ENCODE measurements at places on chromosomes 3 and 15. TPM values are rescaled to one million over a fixed set of nuclear protein-coding genes. Genes with fewer than 3 reads are reported as not detected.

- no peak for DNase-seq
These were observed 66.7 kb upstream of the STXBP5L start for GRCh38 chr3:120841264-120841663.

- DNase-seq, result peak; percentile 58
These were observed 48.8 kb downstream of the STARD5 start for GRCh38 chr15:81274931-81275707.

DNA sequence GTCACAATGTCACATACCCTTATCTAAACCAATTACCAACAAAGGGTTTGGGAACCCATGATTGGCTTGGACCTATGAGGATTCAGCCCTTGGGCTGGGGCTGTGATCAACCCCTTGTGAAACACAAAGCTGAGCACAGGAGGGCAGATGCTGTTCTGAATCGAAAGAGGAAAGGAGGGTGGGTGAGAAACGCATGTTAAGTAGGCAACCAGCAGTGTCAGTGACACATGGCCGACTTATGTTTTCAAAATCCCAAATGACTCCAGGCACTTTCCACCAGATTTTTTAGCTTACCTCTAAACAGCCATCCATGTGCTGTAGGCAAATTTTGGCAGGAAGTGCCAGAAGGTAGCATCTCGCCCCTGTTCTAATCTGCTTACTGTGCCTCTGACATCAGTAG is 34.1 kb upstream of the KLHL25 start:
- no peak for DNase-seq

The A4GNT gene
- polyA plus RNA-seq, result not detected

The DUSP7 gene
- 5.7 TPM for polyA plus RNA-seq

DNA sequence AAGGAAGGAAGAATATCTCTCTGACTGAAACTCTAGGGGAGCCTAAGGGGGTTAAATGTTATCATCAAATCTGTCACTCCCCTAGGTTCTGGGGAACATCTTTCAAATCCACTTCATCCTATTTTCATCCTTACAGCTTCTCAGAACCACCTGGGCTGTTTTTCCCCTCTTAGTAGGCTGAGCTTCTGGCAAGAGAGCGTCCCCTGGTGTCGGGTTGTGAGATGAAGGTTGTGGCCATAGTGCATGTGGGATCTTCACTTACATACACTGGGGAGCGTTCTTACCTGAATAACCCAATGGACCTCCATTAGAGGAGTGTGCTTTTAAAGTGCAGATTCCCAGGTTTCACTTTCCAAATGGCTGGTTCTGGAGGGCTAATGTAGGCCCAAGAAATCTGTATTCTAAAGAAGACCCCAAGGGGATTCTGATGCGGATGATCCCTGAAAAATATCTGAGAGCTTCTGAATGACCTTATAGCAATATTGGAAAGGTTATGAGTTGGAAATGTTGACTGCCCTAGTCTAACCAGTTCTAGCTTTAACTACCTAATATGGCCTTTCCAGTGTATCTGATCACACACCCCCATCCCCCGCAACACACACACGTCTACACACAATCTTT is 663.7 kb downstream of the AGBL1 start:
- DNase-seq, result peak; percentile 21

DNA sequence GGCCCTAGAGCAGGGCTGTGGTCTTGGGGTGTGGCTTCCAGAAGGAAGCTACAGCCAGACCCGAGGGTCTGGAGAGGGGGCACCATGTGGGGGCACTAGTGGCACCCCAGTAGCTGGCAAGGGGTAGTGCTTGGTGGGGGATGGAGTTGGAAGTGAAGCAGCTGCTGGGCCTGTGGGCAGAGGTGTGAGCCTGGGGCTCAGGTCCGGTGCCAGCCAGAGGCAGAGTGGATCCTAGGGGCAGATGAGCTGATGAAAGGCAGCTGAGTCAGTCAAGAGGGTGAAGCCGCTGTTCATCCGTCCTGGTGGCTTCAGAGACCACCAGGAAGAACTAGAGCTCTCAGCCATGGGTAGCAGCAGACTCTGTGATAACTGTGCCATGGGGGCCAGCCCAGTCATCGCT is 172.6 kb downstream of the TBC1D2B start:
- DNase-seq, result no peak

DNA sequence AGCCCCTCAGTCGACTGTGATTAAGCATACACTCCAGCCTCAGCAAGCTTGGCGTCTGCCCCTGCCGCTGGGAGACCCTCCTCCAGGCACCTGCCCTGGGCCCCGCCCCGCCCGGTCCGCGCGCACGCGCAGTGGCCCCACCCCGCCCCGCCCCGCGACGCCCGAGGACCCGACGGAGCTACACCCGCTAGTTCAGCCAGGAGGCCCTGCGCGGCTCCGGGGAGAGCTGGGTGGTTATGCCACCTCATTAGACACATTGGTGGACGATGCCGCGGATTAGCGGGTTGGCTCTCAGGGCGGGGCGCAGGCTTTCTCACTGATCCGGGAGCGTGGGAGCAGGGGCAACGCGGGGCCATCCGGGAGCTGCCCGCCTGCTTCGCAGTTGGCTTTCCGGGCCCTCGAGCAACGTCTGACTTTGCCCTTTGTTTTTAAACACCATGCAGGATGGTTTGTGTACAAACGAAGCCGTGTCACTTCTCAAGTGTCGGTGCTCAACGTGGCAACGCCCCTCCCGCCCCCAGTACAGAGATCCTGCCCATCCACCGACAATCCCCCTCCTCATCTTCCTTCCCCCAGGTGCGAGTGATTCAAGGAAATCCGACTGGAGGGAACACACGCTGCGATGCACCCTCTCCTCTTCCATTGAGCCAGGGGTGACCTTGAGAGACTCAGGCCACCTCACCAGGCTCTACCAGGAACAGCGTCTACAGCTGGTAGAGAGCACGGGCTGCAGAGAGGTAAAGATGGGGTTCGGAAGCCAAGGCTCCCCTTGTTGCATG is 109.3 kb downstream of the SHQ1 start:
- DNase-seq, result peak; percentile 50

The CIB2 gene
- 4.4 TPM for polyA plus RNA-seq

DNA sequence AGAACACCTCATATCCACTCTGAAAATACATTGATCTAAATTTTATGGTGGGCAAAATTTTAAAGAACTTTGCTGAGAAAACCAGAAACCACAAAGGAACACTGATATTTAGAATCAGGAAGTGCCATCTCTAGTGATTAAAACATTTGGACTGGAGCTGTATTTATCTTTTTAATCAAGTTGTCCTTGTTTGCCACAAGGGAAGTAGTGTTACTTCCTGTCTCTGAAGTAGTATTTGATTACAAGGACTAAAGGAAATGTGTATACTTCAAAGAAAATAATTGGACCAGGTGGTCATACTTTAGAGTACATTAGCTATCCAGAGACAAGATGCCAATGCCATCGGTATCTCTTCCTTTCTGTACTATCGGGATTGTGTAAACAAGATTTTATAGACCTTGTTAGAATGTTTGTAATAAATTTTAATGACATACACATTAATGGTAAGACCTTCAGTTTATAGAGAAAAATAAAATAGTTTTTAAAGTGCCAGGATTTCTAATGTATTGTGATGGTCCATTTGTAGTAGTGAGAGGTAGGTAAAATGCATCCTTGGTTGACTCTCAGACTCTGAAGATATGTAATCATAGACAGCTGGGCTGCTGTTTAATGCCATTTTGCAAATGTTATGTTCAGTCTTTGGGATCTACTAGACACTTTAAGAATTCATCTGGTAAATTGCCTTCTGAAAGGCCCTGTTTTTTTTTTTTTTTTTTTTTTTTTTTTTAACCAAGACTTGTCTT is 131.9 kb downstream of the B3GALNT1 start:
- DNase-seq, result no peak

The GNB4 gene
- polyA plus RNA-seq, result 2.6 TPM

GRCh38 chr15:29103824-29104565 is 165.6 kb downstream of the NSMCE3 start:
- peak; percentile 72 for DNase-seq

The TMEM207 gene
- not detected for polyA plus RNA-seq

The PLIN1 gene
- 199 TPM for polyA plus RNA-seq

The TMCO5A gene
- not detected for polyA plus RNA-seq

DNA sequence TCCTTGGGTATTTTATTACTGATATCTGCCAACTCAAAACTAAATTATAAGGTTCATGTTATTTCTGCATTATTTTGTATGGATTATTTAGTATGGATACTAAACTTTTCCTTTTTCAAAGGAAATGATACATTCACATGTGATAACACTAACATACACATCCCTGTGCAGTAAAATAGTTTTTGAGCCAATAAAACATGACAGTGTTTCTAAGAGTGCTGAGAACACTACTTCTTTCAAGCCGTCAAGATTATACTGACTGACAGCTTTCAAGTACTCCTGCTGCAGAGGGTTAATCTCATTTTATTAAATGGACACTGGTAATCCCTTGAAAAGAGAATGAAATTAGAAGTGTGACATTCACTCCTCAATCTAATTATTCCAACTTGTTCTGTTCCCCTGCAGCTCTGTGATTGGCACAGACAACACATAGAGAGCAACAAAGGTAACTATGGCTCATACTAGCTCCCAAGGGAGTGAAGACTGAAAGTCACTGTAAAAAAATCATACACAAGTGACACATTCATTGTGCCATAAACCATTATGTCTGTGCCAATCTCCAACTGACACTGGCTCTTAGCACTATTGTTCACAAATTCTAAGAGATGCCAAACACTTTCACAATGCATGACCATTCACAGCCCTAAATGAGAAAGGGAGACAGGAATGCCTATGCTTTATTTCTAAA is 468.6 kb downstream of the SHQ1 start:
- no peak for DNase-seq

The CHRNA7 gene
- 5.8 TPM for polyA plus RNA-seq

The MKRN2OS gene
- polyA plus RNA-seq, result not detected

The DET1 gene
- 14.3 TPM for polyA plus RNA-seq

DNA sequence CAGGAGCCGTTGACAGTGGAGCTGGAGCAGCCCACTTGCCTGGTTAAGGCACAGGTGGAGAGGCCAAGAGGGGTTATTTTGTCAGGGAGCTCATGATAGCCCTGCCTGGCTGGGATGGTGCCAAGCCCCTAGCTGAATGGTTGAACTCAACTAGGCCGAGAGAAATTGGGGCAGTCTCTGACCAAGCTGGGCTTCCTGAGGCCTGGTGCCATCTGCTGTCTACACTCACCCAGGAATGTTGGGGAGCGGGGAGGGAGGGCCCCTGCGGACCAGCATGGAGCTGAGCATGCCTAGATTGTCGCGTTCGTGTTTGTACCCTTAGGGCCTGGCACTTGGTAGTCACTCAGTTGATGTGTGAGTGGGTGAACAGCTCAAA is 1.2 kb downstream of the BRPF1 start:
- no peak for DNase-seq

The C15orf62 gene
- polyA plus RNA-seq, result 0.97 TPM

GRCh38 chr3:188299068-188299467 is 145.1 kb downstream of the LPP start:
- DNase-seq, result no peak

The GOLGA8T gene
- 0.10 TPM for polyA plus RNA-seq

The LRRIQ4 gene
- polyA plus RNA-seq, result 0.16 TPM

The NR1I2 gene
- 0.27 TPM for polyA plus RNA-seq

GRCh38 chr3:126750756-126751121 is 46.7 kb downstream of the CHCHD6 start:
- DNase-seq, result no peak

DNA sequence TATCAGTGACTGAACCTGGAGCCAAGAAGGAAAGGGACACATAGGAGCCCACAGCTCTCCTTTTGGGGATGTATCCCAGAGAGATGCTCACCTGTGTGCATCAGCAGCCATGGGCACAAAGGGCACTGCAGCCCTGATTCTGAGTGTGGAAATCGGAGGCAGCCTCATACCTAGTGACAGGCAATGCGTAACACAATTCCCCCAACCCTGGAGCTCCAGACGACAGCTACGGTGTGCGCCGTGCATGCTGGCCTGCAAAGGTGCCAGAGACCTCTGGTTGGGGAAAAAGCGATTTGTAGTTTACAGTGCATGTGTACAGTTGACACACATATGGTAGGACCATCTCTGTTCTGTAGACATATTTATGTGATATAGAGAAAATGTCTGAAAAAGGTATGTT is 59.0 kb upstream of the PLXNA1 start:
- DNase-seq, result no peak

The FGF7 gene
- polyA plus RNA-seq, result 6.2 TPM

- no peak for DNase-seq
These were observed 35.9 kb downstream of the POC1A start for GRCh38 chr3:52118156-52118875.

The CAND2 gene
- 1.1 TPM for polyA plus RNA-seq

- no peak for DNase-seq
These were observed 65.4 kb downstream of the SEMA5B start for GRCh38 chr3:122962149-122962548.

- no peak for DNase-seq
These were observed 13.8 kb downstream of the FSD2 start for GRCh38 chr15:82792068-82792467.

- DNase-seq, result no peak
These were observed 103.4 kb downstream of the GSK3B start for GRCh38 chr3:119990888-119991287.

DNA sequence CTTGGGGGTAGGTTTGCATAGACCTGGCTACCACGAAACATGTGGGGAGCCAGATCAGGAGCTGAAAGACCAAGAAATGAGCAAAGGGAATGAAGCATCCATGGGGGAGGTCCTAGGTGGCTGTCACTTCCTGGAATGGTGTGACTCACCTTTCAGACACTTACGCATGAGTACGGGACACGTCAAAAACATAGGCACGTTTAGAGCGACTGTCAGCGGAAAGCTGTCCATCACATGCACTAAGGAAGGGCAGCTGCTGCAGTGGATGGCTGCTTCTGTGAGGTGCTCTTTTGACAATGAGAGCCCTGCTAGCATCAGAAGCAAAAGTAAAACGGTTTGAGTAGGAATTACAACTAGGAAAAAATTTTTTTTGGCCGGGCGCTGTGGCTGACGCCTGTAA is 244.6 kb upstream of the CCDC54 start:
- DNase-seq, result no peak

GRCh38 chr15:65392368-65392767 is 14.6 kb upstream of the IGDCC3 start:
- DNase-seq, result no peak

The DAZL gene
- polyA plus RNA-seq, result not detected

The CD47 gene
- 60.6 TPM for polyA plus RNA-seq

- DNase-seq, result no peak
These were observed 97.1 kb upstream of the CTDSPL start for GRCh38 chr3:37764586-37764985.

The GRIP2 gene
- 0.49 TPM for polyA plus RNA-seq

The CORO2B gene
- 4.9 TPM for polyA plus RNA-seq

The CCR3 gene
- polyA plus RNA-seq, result 0.07 TPM

The GPR156 gene
- polyA plus RNA-seq, result 0.48 TPM

The GOLGA8G gene
- polyA plus RNA-seq, result under 0.01 TPM

DNA sequence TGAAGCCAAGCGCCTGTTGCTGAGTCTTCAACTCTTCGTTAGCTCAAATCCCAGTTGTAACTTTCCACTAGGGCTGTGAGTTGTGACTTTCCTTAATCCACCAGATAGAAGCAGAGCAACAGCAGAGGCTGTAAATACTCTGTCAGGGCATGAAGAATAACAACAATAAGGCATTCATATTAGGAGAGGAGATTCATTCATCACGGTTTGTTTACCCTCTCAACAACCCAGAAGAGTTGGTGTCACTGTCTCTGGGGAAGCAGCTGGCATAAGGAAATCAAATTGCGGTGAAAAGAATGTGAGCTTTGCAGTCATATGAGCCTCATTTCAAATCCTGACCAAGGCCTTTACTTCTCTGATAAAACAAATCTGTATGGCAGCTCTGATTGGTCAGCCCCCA is 184.8 kb downstream of the SHQ1 start:
- DNase-seq, result no peak

GRCh38 chr3:119826711-119827608 is 45.1 kb downstream of the NR1I2 start:
- DNase-seq, result no peak

GRCh38 chr15:93219859-93220420 is 130.9 kb upstream of the RGMA start:
- no peak for DNase-seq

The TRPM1 gene
- not detected for polyA plus RNA-seq

GRCh38 chr3:176930942-176931341 is 266.3 kb downstream of the TBL1XR1 start:
- DNase-seq, result no peak
